ENCODE measurements at places on chromosomes 16 and 17.

- DNase-seq: peak; percentile 72
Observed at GRCh38 chr16:88639231-88640038, 1.1 kb downstream of the IL17C start.

- DNase-seq: peak; percentile 85
Observed at GRCh38 chr16:75733305-75734211, 7.3 kb upstream of the CPHXL start.

- DNase-seq: no peak
Observed at GRCh38 chr16:14569213-14569612, 60.8 kb downstream of the PARN start.

DNA sequence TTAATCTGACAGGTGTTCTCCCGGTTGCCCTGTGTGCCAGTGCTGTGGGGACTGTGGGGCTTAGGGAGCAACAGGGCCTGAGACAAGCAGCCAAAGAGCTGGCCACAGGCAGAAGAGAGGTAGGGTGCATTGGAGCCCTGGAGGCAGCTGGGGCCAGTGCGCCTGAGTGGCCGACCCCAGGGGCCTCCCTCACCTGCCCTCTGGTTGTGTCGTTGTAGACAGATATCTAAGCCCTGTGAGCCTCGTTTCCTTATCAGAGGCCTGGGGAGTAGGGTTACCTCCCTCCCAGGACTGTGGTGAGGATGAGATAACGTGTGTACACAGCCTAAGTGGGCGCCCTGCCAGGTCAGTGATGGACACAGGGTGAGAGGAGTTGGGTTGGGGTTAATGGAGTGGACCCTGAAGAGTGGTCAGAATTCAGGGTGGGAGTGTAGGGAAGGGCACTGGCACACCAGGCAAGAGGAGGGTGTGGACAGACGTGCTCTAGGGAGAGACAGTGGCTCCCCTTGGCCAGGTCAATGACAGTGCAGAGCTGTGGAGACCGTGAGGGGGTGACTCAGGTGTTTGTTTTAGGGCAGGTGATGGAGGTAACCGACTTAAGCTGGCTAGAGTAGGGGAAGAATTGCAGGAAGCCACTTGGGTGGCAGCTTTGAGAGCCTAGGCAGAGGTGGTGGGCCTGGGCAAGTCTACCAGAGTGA lies 3.4 kb downstream of the NARF start:
- DNase-seq: no peak

DNA sequence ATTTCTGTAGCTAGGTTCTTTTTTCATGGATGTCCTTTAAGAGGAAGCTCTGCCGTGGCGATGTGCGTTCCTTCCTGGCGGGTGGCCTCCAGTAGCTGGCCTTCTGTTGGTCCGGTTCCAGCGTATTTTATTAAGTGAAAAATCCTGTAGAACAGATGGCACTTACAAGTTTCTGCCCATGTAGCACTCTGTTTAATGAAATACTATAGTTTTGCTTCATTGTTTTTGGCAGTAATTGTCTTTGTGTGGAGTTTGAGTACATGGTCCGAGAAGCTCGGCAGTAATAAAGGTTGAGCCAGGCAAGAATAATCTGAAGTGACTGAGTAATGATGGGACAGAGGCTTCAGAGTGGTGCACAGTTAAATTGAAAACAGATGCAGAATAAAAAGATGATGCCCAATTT lies 20.4 kb downstream of the USP10 start:
- DNase-seq: peak; percentile 55

DNA sequence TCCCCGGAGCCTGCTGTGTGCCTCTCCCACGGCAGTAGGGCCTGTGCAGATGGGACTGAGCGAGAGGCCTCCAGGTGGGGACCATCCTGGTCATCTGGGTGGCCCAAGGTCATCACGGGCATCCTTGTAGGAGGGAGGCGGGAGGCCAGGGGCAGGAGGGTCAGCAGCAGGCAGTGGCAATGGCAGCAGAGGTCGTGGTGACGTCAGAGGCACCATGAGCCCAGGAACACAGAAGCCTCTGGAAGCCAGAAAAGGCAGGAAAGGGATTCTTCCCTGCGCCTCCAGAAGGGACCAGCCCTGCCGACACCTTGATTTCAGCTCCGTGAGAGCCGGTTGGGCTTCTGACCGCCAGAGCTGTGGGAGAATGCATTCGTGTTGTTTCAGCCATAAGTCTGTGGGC lies 190.3 kb downstream of the BANP start:
- DNase-seq: no peak

DNA sequence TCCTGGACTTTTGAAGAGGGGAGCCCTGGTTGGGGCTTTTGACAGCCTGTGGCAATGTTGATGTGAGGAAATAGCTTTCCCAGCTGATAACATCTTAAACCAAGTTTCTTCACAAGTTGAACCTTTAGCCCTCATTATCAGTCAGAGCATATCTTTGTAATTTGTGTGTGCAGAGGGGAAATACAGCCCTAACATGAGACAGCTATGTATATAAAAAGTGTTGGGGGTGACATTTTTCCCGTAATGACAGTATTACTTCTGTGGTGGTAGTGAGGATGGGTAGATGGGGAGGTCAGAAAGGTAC lies 221.1 kb downstream of the FTO start:
- no peak for DNase-seq
